ENCODE measurements at places on chromosomes 11 and 22.

- no peak for DNase-seq
Observed at GRCh38 chr11:89175796-89176195, 1.9 kb upstream of the TYR start.

DNA sequence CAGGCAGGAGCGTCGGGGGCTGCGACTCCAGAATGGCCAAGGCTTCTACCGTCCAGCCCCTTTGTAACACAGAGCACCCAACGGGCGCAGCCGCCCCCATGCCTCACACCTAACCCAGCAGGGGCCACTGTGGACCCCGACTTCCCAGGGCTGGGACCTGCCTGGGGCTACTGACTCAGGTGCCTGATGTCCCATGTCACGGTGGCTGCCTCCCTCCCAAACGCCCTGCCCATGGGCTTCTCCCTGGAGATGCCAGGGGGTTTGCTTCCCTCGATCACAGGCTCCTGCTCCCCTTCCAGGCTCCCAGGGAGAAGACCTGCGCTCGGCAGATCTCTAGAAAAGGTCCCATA, 84.0 kb downstream of the MYEOV start:
- no peak for DNase-seq

DNA sequence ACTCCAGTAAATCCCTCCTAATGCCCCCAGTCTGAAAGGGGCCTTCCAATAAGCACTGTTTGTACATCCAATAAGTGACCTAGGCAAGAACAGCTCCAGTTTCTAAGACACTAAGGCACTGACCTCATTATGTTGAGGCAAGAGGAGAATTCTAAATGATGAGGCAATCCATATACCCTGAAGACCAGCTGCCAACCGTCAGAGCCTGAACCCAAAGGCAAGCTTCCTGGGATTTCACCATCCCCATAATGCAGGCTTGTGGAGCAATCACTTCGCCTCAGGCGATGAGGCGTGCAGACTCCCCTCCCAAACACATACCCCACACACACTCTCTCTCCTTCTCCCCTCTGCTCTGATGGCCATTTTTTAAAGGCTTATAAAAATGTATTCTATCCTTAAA, 49.5 kb downstream of the LGR4 start:
- no peak for DNase-seq

DNA sequence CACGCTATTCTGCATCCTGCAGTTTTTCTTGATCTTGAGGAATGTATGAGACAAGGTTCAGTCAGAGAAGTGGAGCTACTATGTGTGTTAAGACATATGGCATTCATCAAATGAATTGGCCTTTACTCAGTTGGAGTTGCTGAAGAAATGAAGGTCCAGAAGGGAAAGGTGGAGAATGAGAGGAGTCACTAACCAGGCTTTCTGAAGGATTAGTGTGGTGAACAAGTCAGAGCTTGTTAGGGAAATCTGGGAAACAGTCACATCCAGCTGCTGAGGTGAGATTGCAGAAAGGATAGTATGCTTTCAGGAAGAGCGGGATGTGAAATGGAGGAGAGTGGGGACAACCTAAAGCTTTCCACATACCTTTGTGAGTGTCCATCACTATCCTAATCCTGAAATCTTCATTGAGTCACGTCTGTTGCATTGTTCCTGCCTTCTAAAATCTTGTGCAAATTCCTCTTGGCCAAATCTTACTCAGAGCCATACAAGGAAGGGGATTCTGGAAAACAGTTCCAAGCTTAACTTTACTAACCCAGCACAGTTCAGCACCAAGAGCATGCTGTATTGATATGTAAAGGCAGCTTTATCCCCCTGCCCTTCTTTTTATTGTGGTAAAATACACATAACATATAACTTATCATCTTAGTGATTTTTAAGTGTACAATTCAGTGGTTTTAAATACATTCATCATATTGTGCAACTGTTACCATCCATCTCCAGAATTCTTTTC, 11.4 kb upstream of the PITPNB start:
- no peak for DNase-seq

GRCh38 chr11:41659985-41660384, 200.5 kb upstream of the LRRC4C start:
- DNase-seq, result no peak

DNA sequence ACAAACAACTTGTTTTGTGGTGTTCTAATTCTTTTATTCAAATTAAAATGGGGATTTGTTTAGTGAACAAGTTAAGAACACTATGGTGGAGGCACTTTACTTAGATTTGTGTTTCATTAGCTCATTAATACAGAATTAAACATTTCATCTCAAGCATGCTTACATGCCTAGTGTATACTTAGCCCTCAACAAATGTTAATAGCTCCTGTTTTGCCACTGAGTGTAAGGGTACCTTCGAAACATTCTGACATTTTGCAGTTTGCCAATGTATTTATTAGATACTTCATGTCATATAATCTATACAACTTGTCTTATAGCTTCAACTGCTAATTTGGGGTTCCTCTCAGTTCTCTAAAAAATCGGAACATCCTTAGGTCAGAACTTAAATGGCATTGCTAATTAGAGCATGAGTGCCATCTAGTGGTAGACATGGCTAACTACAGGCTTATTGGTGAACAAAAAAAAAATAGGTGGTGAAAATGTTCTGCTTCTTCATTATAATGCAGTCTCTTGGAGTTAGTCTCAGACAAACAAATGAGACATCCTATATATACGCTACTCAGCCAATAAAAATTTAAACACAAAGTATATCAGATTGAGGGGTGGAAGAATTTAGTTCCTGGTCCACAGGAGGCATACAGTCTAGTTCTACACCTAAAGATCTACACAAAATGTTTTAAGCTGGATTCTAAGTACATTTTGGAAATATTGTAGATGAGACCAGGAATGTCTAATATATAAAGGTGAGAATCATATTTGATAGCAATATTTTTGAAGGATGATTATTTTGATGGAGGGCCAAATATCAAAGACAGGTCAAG, 4.9 kb upstream of the CNTN5 start:
- DNase-seq, result peak; percentile 40

- DNase-seq, result no peak
Observed at GRCh38 chr22:26674211-26675190, 17.1 kb downstream of the MIAT start.

GRCh38 chr22:37390075-37390474, 37.2 kb downstream of the ELFN2 start:
- DNase-seq, result no peak

DNA sequence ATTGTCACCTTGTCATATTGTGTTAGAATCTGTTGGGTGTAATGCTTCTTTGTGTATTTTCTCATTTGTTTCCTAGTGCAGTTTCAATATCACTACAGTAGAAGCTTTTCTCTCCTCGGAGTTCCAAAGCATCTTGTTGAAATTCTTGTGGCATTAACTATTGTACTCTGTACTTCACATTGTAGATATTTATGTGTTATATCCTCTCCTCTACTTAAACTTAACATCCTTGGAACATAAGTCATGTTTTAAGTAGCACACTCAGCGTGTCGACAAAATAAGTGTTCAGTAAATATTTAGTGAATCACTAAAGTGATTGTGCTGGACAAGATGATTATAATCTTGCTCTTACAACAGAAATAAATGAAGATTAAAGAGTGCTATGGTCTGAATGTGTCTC, 201.7 kb downstream of the ARHGAP42 start:
- no peak for DNase-seq

DNA sequence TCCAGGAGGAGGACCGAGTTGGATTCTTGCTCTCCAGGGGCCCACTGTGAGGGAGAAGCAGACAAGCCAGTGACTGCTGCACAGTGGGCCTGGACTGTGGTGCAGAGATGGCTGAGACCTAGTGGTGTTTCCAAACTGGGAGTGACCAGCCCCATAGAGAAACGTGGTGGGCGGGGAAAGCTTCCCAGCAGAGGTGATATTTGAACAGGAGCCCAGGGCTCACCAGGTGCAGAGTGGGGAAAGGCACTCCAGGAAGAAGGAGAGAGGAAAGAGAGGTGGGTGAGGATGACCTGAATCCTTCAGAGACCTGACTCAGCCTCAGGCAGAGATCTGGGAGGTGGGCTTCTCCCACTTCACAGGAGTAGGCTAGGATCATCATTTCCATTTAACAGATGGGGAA, 52.1 kb upstream of the RASD2 start:
- DNase-seq, result no peak

GRCh38 chr22:40385036-40385782, 14.8 kb downstream of the SGSM3 start:
- DNase-seq, result no peak

GRCh38 chr11:119509969-119510401, 87.0 kb upstream of the THY1 start:
- no peak for DNase-seq

DNA sequence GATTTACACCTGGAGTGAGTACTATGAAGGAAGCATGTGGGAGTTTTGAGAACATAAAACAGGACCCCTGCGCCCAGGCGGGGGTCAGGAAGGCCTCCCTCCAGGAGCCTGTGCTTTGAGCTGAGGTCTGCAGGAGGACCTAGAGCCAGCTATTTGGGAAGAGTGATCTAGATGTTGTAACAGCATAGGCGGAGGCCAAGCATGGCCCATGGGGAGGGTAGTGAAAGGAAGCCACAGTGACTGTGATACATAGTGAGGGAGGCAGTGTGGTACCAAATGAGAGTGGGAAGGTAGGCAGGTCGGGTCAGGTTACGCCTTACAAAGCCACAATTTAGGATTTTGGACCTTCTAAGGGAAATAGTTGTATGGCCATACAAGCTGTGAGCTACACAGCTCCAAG, 147.5 kb downstream of the PARVA start:
- DNase-seq, result no peak

GRCh38 chr11:19920982-19921381, 208.3 kb downstream of the NAV2 start:
- no peak for DNase-seq

- no peak for DNase-seq
Observed at GRCh38 chr11:69121621-69122325, 34.0 kb upstream of the SMIM38 start.

DNA sequence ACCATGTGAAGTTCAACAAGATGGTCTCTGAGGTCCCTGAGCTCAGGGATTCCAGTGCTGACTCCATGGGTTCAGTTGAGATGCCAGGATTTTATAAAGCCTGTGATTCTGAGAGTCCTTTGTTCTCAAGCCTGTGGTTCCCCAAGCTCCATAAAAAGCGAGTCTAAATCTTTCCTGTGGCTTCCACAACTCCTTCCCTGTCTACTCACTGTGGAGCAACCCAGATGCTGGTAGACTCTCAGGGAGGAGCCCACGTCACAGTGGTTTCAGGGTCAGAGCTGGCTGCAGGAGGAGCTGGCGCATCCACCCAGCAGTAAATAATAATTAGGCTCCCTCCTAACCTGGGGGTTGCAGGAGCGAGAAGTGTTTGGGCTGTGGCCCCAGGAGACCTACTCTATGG, 2.0 kb upstream of the RELT start:
- no peak for DNase-seq

- no peak for DNase-seq
Observed at GRCh38 chr11:102252339-102252891, 64.9 kb upstream of the BIRC3 start.
